ENCODE measurements at places on chromosomes 5 and 9.

DNA sequence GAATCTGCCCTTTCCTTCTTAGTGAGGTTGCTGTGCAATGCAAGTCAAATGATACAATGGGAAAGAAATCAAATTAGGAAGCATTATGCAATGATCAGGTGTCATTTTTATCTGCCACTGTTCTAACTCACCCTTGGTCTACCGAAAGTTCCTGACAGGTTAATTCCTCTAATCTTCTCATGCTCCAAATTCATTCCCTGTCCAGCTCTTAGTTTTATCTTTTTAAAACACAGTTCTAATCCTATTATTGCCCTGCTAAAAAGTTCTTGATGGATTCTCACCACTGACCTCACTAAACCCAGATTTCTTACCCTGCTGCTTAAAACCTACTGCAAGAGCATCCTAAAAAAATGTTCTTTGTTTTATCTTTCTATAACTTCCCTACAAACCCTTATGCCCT is 1000.9 kb downstream of the CDH18 start:
- no peak for DNase-seq

GRCh38 chr5:72392326-72392733 is 72.2 kb downstream of the PTCD2 start:
- DNase-seq: no peak

DNA sequence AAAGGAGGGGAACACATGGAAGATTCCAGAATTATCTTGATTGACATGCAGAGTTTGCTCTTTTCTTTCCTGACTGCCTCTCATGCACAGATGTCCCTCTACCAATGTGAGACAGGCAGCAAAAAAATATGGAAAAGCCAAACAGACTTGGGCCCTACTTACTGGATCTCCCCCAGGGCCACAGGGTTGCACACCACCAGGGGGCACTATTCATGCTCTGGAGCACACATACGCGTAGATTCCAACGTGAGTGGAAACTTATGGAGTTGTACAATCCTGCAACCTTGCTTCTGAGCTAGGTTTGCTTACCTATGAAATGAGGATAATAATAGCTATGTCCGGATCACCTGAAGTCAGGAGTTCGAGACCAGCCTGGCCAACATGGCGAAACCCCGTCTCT is 319.5 kb downstream of the ARHGEF28 start:
- no peak for DNase-seq

GRCh38 chr9:117747386-117747970 is 43.3 kb downstream of the TLR4 start:
- DNase-seq: no peak

DNA sequence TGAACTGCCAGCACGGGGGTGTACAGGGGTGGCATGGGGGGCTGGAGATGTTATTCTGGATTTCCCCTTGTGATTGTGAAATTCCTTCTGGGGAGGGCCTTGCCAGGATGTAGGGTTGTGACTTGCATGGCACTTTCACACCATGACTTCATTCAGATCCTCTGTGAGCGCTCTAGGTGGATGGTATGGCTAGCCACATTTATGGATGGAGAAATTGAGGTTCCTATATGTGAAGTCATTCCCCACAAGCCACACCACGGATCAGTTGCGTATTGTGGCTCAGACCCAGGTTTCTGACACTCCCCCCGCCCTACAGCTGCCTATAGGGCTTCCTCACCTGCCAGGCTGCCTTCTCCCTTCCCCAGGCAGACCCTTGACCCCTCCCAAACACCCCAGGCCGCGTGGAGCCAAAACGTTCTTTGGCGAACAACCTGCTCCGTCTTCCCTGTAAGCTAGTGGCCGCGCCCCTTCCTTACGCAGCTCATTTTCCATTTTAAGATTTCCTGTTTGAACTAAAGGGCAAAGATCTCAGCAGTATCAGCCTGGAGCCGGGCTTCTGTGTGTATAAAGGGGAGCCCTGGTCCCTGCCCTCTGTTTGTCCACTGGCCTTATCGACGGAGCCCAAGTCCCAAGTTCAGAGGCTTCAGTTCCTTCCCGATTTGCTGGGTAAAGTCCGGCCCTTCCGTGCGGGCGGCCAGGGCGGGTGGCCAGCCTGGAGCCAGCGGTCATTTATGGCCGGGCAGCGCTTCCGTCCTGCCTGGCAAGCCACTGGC is 97.8 kb upstream of the KLF4 start:
- DNase-seq: no peak
